Stimulated activated CD4-positive, alpha-beta T cell treated with anti-CD3 and anti-CD28 coated beads, Interleukin-12 subunit alpha, Interleukin-12 subunit beta, amount 100 ng/mL, for 24 hours (primary cell): ENCODE measurements at places on chromosomes 3 and 15.
A peak's percentile ranks its signal among the peaks of the same experiment; 100 is the strongest.

DNA sequence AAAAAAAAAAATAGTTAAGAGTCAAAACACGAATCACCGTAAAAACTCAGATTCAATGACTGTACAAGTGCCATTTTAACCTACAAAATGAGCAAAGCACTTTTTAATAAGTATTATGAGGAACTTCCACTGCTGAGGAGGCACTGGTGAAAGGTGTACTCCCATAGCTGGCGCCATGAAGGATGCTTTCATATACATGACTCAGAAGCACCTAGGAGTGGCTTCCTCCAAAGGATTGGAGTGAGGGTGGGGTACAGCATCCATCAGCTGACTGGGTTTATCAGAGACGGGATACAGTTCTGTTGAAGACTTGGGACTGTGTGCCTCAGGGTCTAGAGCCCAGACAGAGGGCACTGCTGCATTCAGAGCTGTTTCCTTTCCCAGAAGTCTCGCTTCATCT is 60.9 kb upstream of the MEX3B start:
- no peak for DNase-seq

- no peak for DNase-seq
These were observed 310.2 kb downstream of the SLC9A9 start for GRCh38 chr3:143538061-143538460.

- peak; percentile 83 for DNase-seq
These were observed at the start of gene ZNF609 for GRCh38 chr15:64460206-64460723. Gene ZNF609, plus strand, starts transcription at chr15:64460578. Its CDS starts 38,842 bp downstream, at chr15:64499420.

GRCh38 chr3:171155122-171155700 is 128.7 kb upstream of the SLC2A2 start:
- DNase-seq: no peak

- DNase-seq: no peak
These were observed 30.8 kb downstream of the MCTP2 start for GRCh38 chr15:94262201-94262600.

DNA sequence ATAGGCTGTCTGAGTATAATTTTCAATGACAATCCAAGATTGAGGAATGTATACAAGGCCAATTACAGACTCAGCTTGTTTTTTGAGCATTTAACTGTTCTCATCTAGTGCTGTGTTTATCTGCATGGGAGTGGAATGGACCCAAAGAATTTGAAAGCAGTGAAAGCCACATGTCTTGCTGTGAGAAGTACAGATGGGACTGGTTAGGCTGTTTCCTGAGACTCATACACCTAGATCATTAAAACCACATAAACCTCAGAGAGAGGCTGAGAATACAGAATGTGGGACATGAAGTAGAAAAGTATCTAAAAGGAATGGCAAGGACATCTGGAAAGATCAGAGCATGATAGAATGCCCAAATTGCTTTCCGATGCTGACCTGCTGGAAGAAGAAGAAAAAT is 224.6 kb downstream of the NLGN1 start:
- DNase-seq: no peak

GRCh38 chr15:46941241-46941640 is 776.1 kb upstream of the SEMA6D start:
- DNase-seq: no peak

DNA sequence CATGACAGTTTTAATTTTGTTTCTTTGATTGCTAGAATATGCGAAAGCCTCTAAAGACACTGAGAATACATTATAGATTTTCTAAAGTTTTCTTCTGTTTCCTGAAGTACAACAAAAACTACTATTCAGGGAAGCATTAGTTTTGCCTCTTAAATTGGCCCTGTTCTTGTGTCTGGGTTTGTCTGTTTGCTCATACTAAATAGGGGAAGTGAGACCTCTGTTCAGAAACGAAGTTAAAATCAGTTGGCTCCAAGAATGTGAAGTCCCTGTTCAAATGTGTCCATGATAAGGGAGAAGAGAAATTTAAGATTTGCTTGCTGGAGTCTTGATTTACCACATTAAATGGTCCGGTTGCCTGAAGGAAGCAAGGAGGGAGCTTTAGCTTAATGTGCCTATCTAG is 327.3 kb upstream of the GBE1 start:
- DNase-seq: no peak

DNA sequence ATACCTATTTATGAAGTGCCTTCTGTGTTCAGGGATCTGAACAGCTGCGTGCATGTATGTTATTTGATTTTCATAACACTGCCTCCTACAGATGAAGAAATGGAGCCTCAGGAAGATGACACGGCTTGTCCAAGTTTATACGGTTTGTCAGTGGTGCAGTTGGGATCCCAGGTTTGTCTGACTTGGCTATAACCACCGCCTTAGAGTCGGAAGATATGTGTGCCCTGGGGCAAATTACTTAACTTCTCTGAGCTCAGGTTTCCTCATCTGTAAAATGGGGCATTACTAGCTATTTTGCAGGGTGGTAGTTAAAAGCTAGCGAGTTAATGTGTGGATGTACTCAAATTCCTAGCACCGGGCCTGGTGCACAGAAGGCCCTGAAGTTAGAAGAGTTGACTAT is 54.1 kb upstream of the ANP32A start:
- no peak for DNase-seq

DNA sequence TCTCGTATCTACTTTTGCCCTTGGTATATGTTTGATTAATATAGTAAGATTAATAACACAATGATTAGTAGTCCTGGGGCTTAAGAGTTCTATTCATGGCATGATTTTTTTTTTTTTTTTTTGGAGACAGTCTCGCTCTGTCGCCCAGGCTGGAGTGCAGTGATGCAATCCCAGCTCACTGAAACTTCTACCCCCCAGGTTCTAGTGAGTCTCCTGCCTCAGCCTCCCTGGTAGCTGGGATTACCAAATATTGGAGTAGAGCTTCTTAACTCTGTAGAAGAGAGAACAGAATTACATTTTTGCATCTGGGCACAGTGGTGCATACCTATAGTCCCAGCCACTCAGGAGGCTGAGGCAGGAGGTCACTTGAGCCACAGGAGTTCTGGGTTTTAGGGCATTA is 58.9 kb downstream of the RAB7A start:
- no peak for DNase-seq

GRCh38 chr3:114582929-114583328 is 289.1 kb downstream of the TIGIT start:
- peak; percentile 4 for DNase-seq

- DNase-seq: no peak
These were observed 937.2 kb downstream of the FHIT start for GRCh38 chr3:60313951-60314461.

DNA sequence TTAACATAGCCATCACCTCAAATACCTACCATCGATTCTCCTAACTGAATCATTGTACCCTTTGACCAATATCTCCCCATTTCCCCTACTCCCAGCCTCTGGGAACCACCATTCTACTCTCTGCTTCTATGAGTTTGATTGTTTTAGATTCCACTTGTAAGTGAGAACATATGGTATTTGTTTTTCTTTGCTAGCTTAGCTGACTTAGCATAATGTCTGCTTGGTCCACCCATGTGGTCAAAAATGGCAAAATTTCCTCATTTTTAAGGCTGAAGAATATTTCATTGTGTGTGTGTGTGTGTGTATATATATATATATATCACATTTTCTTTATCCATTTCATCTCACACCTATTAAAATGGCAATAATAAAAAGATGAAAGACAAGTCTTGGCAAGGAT is 469.3 kb downstream of the FHIT start:
- no peak for DNase-seq

- DNase-seq: no peak
These were observed 174.3 kb upstream of the BCL6 start for GRCh38 chr3:187919544-187919943.

GRCh38 chr3:62982795-62983455 is 107.7 kb upstream of the CADPS start:
- DNase-seq: no peak

- DNase-seq: no peak
These were observed 2.9 kb upstream of the EPHB3 start for GRCh38 chr3:184558726-184559125.

- no peak for DNase-seq
These were observed 40.8 kb upstream of the ST3GAL6 start for GRCh38 chr3:98722389-98722788.

DNA sequence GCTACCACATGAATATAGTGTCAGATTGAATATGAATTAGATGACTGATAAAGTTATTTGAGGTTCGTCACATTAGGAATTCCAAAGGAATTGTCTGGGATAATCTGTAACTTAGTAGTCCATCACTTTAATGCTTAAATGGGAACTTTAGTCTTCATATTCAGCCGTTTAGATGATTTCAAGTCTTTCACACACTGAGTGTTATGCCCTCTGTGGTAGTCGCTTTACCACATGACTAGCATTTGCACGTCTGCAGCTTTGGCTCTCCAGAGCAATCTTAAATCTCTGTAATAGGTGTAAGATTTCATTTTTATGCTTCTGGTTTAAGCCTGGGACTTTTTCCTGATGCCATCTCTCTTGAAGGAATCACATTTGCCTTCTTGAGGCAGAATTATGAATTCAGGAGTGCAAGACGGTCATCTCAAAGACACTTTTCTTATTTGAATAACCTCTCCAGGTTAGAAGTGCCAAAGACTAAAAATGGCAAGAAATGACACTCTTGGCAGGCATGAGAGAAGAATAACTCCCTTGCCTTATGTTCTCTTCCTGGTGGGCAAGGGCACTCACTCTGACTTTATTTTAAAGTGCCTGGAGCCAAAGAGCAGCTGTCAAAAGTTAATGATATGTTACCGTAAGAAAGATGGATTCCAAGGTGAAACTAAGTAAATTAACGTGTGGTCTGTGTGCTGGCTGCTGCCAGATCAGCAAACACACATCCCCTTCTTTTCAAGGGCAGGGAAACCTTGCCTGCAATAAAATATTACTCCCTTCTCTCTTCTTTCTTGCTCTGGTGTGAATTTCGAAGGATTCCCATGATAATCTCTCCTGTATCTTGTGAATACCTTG is 153.3 kb downstream of the B3GALNT1 start:
- no peak for DNase-seq

- DNase-seq: no peak
These were observed 273.6 kb downstream of the THRB start for GRCh38 chr3:24220859-24221657.

GRCh38 chr3:105232553-105232952 is 134.2 kb upstream of the ALCAM start:
- DNase-seq: no peak

GRCh38 chr15:66841953-66842681 is 140.1 kb downstream of the SMAD6 start:
- DNase-seq: no peak
